ENCODE measurements at places on chromosomes 1 and 21. TPM values are rescaled to one million over a fixed set of nuclear protein-coding genes. Genes with fewer than 3 reads are reported as not detected.

GRCh38 chr1:29237852-29238619, 1.7 kb downstream of the PTPRU start:
- DNase-seq = peak; percentile 88

DNA sequence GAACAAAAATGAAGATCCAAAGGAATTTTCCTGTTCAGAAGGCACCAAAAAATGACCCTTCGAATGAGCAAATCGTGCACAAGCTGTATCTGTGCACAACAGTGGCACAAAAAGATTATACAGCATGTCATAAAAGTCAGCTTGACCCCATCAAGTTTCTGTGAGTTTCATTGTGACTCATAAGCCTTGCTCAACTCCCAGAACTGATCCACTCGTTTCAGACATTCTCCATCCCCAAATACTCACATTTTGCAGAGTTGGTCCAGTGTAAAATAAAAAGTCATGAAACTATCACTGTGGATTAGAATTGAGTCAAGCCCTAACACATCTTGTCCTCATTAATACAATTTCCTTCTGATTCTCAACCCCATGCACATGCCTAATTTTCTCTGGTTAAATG, 174.7 kb upstream of the PKN2 start:
- DNase-seq = no peak

DNA sequence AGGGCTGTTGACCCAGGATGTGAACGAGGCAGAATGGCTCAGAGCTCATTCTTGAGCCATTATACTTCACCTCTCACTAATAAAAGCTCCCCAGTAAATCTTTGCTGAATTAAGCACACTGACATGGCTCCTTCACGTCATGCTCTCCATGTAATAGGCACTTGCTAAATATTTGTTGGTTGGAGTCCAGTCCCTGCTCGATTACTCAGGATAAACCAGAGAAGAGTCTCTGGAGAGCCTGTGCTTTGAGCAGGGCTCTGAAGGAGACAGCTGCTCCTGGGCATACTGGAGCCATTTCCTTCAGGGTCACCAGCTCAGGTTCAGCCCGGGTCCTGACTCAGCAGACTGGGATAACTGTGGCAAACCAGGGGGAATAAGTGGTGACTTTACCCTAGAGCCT, 46.9 kb downstream of the HLX start:
- no peak for DNase-seq

The GJB5 gene
- total RNA-seq = 0.48 TPM

Measured in H7 (cell line).